ENCODE measurements at places on chromosomes 6 and 20. TPM values are rescaled to one million over a fixed set of nuclear protein-coding genes. Genes with fewer than 3 reads are reported as not detected.

Gene DLL1
- total RNA-seq = 3.3 TPM

Gene ZC2HC1B
- total RNA-seq = not detected

Gene SYCP2L
- total RNA-seq = not detected

Gene PPP1R3G
- 0.06 TPM for total RNA-seq

Gene OOEP
- not detected for total RNA-seq

Gene CLPSL1
- total RNA-seq = not detected

DNA sequence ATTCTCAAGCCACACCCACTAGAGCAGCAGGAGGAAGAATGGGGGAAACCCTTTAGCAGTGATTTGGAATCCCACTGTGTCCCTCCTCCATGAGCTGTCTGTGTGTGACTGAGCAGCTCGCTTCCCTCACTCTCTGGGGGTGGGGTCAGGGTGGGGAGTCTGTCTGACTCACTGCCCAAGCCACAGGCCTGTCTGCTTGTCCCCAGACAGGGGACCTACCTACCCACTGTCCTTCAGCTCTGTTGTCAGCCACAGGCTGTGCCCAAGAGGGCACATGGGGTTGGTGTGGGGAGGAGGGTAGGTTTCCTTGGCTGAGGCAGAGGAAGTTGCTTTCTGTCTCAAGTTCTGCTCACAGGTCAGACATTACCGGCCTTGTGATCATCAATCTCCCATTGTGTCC is 127.0 kb downstream of the MAFB start:
- no peaks in the 10 kb centered on the region for H3K36me3 ChIP-seq
- no peak overlapping the region for H3K4me3 ChIP-seq
- no peaks in the 10 kb centered on the region for H3K4me1 ChIP-seq
- no peak for DNase-seq

DNA sequence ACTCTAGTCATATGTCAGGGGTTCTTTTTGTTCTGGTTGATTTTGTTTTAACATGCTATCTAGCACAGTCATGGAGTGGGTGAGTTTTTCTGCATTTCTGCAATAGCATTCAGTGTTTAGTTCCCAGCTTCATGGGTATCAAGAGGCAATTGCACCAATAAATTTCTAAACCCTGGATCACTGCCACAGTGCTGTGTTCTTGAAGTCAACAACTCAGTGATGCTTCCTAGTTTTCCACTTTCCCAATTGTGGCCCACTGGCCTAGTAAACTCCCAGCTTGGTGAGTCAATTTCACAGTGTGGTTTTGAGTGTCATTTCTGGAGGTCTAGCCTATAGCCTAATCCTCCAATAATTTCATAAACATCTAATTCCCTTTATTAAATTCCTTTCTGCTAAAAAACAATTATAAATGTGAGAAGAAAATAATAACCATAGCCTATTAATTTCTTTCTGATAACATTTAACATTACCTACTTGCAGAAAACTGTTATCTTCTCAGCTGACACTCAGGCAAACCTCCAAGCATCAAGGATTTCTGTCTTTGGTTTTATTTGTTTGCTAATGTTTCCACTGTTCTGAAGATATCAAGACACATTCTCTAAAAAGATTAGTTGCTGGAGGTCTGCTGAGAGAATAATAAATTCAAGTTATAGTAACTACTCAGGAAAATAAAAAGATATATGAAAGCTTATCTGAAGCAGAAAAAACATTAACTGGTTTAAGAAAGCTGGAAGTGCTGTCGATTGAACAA is 89.9 kb downstream of the PDE7B start:
- H3K27ac ChIP-seq = no peak overlapping the region
- H3K36me3 ChIP-seq = no peaks in the 10 kb centered on the region
- DNase-seq = no peak
- no peaks in the 10 kb centered on the region for H3K27me3 ChIP-seq
- H3K4me3 ChIP-seq = no peak overlapping the region

DNA sequence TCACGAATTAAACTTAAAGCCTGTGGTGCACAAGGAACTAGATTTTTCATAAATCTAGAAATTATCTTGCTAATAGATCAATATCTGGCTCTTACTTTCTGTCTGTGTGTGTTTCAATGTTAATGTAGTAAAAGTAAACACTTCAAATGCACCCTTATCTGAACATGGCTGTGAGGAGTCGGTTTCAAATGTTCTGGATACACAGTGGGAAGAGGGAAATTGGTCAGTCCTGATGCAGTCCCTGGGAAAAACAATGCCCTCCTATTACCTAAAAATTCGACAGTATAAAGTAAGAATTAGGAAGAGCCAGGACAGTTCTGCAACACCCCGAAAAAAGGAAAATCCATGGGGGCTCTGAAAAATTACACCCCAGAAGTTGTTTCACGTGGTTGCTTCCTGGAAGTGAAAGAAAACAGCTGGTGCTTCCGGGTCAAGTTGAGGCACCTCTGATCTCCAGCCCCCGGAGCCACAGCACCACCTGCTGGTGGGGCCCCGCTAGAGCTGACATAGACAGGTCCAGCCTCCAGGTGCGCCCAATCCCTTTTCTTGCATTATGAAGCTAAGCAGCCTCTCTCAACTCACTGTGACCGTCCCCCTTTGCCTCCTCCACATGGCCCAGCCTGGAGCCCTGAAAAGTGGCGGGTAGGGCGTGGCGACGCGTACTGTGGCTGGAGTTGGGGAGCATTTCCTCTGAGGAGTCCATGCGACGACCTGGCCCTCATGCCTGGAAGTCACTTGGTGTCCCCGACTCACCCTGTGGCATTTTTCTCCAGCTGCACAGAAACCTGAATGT is 8.3 kb downstream of the SEMG2 start:
- H3K4me1 ChIP-seq = no peaks in the 10 kb centered on the region
- peaks cover 6% of the 10 kb centered on the region for H3K27me3 ChIP-seq
- peak; percentile 9 for DNase-seq
- no peaks in the 10 kb centered on the region for H3K36me3 ChIP-seq
- H3K27ac ChIP-seq = no peak overlapping the region

GRCh38 chr20:11305406-11305805 is 612.3 kb upstream of the BTBD3 start:
- no peak for DNase-seq
- H3K36me3 ChIP-seq = no peaks in the 10 kb centered on the region
- no peaks in the 10 kb centered on the region for H3K27me3 ChIP-seq
- no peak overlapping the region for H3K27ac ChIP-seq
- H3K4me3 ChIP-seq = no peak overlapping the region
- H3K4me1 ChIP-seq = no peaks in the 10 kb centered on the region

- DNase-seq = no peak
- no peak overlapping the region for H3K27ac ChIP-seq
- no peaks in the 10 kb centered on the region for H3K27me3 ChIP-seq
- H3K4me1 ChIP-seq = no peaks in the 10 kb centered on the region
- H3K4me3 ChIP-seq = no peak overlapping the region
- H3K36me3 ChIP-seq = no peaks in the 10 kb centered on the region
These were observed 764.8 kb upstream of the ADGRB3 start for GRCh38 chr6:67870321-67870720.

GRCh38 chr6:4318321-4318720 is 182.9 kb upstream of the ECI2 start:
- no peak overlapping the region for H3K4me3 ChIP-seq
- H3K4me1 ChIP-seq = no peaks in the 10 kb centered on the region
- H3K36me3 ChIP-seq = no peaks in the 10 kb centered on the region
- no peak for DNase-seq

DNA sequence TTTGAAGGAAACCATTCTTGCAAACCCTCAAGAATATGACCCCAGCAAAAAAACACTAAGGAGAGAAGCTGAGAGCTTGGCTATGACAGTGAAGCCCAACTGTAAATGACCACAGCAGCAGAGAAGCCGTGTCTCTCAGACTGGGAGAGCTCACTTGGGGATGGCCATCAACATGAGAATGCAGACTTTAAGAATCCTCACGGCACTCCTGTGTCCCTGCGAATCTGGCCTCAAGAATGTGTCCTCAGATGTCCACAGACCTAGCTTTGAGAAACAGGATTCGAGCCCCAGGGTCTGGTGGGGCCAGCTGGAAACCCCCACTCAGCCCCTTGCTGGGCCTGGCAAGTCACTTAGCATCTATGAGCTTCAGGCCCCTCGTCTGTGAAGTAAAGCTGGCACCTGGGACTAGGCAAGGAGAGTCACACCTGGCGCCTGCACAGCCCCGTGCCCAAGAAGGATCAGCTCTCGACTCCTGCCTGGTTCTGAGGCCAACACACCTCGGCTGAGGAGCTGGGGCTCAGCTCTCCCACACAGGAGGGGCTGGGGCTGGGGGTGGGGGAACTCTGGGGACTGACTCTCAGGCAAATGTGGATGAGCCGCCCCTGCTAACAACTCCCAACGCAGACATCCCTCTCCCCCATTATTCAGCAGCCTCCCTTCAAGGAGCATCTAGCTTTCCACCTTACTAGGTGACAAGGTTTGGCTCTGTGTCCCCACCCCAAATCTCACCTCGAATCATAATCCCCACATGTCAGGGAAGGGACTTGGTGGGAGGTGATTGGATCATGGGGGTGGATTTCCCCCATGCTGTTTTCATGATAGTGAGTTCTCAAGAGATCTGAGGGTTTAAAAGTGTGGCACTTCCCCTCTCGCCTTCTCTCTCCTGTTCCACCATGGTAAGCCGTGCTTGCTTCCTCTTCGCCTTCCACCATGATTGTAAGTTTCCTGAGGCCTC is 97.7 kb downstream of the GRM4 start:
- no peak for DNase-seq
- H3K27me3 ChIP-seq = peaks cover 28% of the 10 kb centered on the region
- no peaks in the 10 kb centered on the region for H3K4me1 ChIP-seq
- H3K27ac ChIP-seq = no peak overlapping the region
- no peaks in the 10 kb centered on the region for H3K36me3 ChIP-seq
- H3K4me3 ChIP-seq = no peak overlapping the region

- H3K36me3 ChIP-seq = peaks cover 13% of the 10 kb centered on the region
- no peak overlapping the region for H3K27ac ChIP-seq
- DNase-seq = no peak
- H3K4me1 ChIP-seq = peaks cover 3% of the 10 kb centered on the region
These were observed 5.4 kb downstream of the PPDPF start for GRCh38 chr20:63525971-63526370.

DNA sequence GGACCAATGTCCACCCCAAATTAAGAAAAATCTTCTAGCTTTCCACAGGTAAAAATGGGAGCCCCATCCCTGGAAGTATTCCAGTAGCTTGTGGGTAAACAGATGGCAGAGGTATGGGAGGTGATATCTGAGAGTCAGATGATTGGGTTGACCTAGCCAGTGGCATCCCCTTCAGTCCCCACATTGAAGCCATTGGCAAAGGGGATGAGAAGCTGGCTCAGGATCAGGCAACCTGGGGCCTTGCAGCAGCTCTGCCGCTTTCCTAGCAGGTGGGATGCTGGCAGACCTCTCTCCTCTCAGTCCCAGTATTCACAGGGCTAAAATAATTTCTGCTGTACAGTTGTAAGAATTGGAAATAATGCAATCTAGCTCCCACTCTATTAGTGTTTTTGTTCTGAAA is 108.9 kb upstream of the KCNG1 start:
- H3K4me3 ChIP-seq = no peak overlapping the region
- no peaks in the 10 kb centered on the region for H3K36me3 ChIP-seq
- no peak overlapping the region for H3K27ac ChIP-seq
- H3K4me1 ChIP-seq = no peaks in the 10 kb centered on the region

- H3K27ac ChIP-seq = no peak overlapping the region
- peaks cover 17% of the 10 kb centered on the region for H3K4me1 ChIP-seq
- H3K27me3 ChIP-seq = no peaks in the 10 kb centered on the region
- no peak overlapping the region for H3K4me3 ChIP-seq
- peaks cover 36% of the 10 kb centered on the region for H3K36me3 ChIP-seq
These were observed 22.3 kb downstream of the MDN1 start for GRCh38 chr6:89797317-89797716.

GRCh38 chr20:9218531-9218961 is 149.7 kb downstream of the PLCB4 start:
- no peak for DNase-seq
- H3K36me3 ChIP-seq = no peaks in the 10 kb centered on the region
- no peak overlapping the region for H3K4me3 ChIP-seq
- no peak overlapping the region for H3K27ac ChIP-seq
- no peaks in the 10 kb centered on the region for H3K4me1 ChIP-seq

GRCh38 chr6:105359419-105360370 is 43.2 kb downstream of the PREP start:
- no peak overlapping the region for H3K4me3 ChIP-seq
- no peak overlapping the region for H3K27ac ChIP-seq
- H3K27me3 ChIP-seq = no peaks in the 10 kb centered on the region
- no peaks in the 10 kb centered on the region for H3K4me1 ChIP-seq
- DNase-seq = no peak

DNA sequence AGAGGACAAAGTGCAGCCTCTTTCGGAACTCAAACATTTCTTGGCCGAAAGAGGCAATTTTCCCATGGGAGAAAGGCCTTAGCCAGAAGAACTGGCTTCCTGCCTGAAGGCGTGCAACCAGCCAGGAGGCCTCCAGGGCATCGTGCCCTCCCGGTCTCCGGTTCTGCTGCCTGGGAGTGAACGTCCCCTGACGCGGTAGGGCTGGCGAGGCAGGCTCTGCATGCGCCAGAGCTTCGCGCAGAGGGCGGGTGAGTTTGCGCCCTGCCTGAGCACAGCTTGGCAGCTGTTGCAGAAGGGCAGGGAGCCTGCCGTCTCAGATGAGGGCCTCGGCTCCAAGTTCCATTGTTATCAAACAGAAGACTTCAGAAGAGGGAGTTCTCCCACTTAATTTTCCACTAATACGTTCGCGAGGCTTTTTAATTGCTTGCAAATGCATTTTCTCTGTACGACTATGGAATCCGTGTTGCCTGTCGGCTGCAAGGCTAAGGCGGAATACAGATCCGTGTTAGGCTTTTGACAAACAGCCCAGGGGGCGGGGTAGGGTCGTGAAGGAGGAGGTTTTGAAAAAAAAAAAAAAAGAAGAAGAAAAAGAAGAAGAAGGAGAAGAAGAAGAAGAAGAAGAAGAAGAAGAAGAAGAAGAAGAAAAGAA is 5.5 kb upstream of the TFAP2D start:
- H3K36me3 ChIP-seq = no peaks in the 10 kb centered on the region
- H3K27ac ChIP-seq = no peak overlapping the region
- no peaks in the 10 kb centered on the region for H3K4me1 ChIP-seq
- DNase-seq = no peak
- no peak overlapping the region for H3K4me3 ChIP-seq

DNA sequence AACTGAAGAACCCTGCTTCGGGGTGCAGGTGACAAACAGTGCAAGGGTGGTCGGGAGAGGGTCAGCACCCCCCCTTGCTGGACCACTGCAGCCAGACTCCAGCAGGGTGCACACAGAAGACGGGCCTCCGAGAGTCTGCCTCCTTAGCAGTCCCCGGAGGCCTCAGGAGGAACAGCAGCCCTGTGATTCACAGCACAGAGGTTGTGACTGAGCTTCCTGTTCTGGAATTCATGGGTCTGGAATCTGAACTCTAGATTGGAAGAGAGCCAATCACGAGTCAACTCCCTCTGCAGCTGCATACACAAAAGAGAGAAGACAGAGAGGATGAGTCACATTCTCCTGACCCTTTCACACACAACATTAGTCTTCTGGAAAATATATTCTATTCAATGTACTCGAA is 249.0 kb upstream of the OPRM1 start:
- no peaks in the 10 kb centered on the region for H3K4me1 ChIP-seq
- H3K36me3 ChIP-seq = no peaks in the 10 kb centered on the region
- H3K27me3 ChIP-seq = no peaks in the 10 kb centered on the region
- no peak for DNase-seq
- H3K27ac ChIP-seq = no peak overlapping the region

Data from T-cell (primary cell).